Stimulated activated CD4-positive, alpha-beta T cell treated with anti-CD3 and anti-CD28 coated beads, Interleukin-2, amount 100 ng/mL, for 24 hours (primary cell): ENCODE measurements at places on chromosomes 1 and 21.

GRCh38 chr21:31913182-31913608 is 40.4 kb downstream of the HUNK start:
- DNase-seq, result no peak

DNA sequence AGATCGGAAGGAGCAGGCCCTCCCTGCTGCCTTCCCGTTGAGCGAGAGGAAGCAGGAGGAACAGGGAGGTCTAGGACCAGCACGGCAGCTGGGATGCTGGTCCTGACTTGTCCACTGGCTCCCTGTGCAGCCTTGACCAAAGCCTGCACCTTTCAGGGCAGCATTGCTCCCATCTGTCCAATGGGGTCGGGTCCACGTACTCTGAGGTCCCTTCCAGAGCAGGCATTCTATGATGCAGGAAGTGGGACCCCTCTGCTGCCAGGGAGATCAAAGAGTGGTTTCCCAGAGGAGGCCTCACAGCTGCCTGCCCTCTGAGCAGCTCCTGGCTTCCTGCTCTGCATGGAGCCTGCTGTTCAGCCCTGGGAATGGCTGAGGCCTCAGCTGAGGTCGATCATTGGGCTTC is 21.7 kb upstream of the ZNF362 start:
- peak; percentile 8 for DNase-seq

- no peak for DNase-seq
Observed at GRCh38 chr1:3350506-3351261, 103.8 kb upstream of the ARHGEF16 start.

- no peak for DNase-seq
Observed at GRCh38 chr1:76690766-76691165, 176.5 kb upstream of the ST6GALNAC5 start.

GRCh38 chr1:175494950-175495349 is 248.4 kb downstream of the TNR start:
- DNase-seq, result no peak

DNA sequence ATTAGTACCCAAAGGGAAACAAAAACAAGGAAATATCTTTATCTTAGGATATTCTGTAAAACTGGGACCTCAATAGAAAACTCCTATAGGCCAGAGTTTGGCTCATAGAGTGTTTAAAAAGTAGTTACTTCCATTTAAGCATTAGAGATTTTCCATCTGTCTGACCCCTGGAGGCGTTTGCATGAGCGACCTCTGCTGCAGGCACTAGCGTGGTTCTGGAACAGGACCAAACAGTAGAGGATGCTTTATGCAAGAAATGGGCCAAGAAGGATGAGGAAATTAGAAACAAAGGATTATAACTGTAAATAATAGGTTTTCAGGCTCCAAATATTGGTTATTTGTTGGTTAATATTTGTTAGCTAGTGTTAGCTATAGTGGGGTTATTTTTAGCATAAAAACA is 5.7 kb downstream of the ZBTB40 start:
- no peak for DNase-seq

- no peak for DNase-seq
Observed at GRCh38 chr1:113617438-113618141, 141.7 kb downstream of the PHTF1 start.
